Fibroblast of villous mesenchyme (primary cell): ENCODE measurements at places on chromosomes 4 and X. TPM values are rescaled to one million over a fixed set of nuclear protein-coding genes. Genes with fewer than 3 reads are reported as not detected.

KIAA1210 gene
- not detected in 2 replicates for total RNA-seq

GAGE12H gene
- not detected in 2 replicates for total RNA-seq

PAGE5 gene
- total RNA-seq, result not detected in 2 replicates

ALPK1 gene
- total RNA-seq, result 18.7 and 25.5 TPM in 2 replicates

RAP2C gene
- 24.2 and 30.2 TPM in 2 replicates for total RNA-seq

USP51 gene
- 2.6 and 3.5 TPM in 2 replicates for total RNA-seq

ENPEP gene
- 0.32 and 0.43 TPM in 2 replicates for total RNA-seq

SASH3 gene
- total RNA-seq, result not detected in 2 replicates

ZC4H2 gene
- total RNA-seq, result 3.9 and 4.7 TPM in 2 replicates

PRRG1 gene
- 12.6 and 19.0 TPM in 2 replicates for total RNA-seq

MAGEC3 gene
- total RNA-seq, result not detected in 2 replicates

MAPK10 gene
- 4.8 and 12.1 TPM in 2 replicates for total RNA-seq

GRPEL1 gene
- 17.1 and 32.8 TPM in 2 replicates for total RNA-seq

GRIA3 gene
- total RNA-seq, result 8.1 and 19.4 TPM in 2 replicates

STBD1 gene
- 5.8 and 6.9 TPM in 2 replicates for total RNA-seq

CENPVL2 gene
- not detected in 2 replicates for total RNA-seq

RAB39B gene
- total RNA-seq, result under 0.01 and 0.43 TPM in 2 replicates

VAMP7 gene
- total RNA-seq, result 45.7 and 58.7 TPM in 2 replicates

TBX22 gene
- not detected in 2 replicates for total RNA-seq

IDUA gene
- total RNA-seq, result 10.4 and 19.3 TPM in 2 replicates

TXK gene
- total RNA-seq, result 0.64 and 0.86 TPM in 2 replicates

SERPINA7 gene
- total RNA-seq, result not detected in 2 replicates

MRFAP1 gene
- total RNA-seq, result 105 and 127 TPM in 2 replicates

SYTL5 gene
- 10.4 and 21.9 TPM in 2 replicates for total RNA-seq

APBB2 gene
- 96.3 and 133 TPM in 2 replicates for total RNA-seq

HERC6 gene
- total RNA-seq, result 8.7 and 12.5 TPM in 2 replicates

XAGE1A gene
- 0.32 TPM in 1 of 2 replicates, not detected in the other for total RNA-seq

CDS1 gene
- total RNA-seq, result under 0.01 TPM in 2 replicates

APELA gene
- not detected in 2 replicates for total RNA-seq

CSAG3 gene
- not detected in 2 replicates for total RNA-seq
